ENCODE measurements at places on chromosomes 2 and 18. TPM values are rescaled to one million over a fixed set of nuclear protein-coding genes. Genes with fewer than 3 reads are reported as not detected.

HES6 gene
- total RNA-seq, result 665 TPM

DNA sequence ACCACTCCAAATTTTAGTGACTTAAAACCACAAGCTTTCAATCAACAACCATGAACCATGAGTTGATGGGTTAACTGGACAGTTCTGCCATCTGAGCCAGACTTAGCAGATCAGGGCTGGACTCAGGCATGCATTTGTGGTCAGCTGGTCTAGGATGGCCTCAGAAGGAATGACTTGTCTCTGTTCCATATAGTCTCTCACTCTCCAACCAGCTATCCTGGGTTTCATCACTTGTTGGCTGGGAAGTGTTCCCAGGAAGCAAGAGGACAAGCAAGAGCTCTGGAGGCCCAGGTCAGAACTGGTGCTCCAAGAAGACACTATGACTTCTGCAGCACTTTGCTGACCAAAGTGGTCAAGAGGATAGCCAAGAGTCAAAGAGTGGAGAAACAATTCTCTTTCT lies 17.5 kb upstream of the MAP3K20 start:
- no peak for DNase-seq

DNA sequence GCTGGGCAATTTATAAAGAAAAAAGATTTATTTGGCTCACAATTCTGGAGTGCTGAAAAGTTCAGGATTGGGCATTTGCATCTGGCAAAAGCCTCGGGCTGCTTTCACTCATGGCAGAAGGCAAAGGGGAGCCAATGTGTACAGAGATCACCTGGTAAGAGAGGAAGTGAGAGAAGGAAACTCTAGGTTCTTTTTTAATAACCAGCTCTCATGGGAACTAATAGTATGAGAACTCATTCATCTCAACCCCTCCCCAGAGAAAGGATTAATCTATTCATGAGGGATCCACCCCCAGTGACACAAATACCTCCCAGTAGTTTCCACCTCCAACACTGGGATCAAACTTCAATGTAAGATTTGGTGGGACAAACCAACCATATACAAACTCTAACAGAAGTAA lies 129.0 kb downstream of the EVA1A start:
- DNase-seq, result no peak

TNFRSF11A gene
- total RNA-seq, result 1.2 TPM

GALR1 gene
- total RNA-seq, result 0.49 TPM

DNA sequence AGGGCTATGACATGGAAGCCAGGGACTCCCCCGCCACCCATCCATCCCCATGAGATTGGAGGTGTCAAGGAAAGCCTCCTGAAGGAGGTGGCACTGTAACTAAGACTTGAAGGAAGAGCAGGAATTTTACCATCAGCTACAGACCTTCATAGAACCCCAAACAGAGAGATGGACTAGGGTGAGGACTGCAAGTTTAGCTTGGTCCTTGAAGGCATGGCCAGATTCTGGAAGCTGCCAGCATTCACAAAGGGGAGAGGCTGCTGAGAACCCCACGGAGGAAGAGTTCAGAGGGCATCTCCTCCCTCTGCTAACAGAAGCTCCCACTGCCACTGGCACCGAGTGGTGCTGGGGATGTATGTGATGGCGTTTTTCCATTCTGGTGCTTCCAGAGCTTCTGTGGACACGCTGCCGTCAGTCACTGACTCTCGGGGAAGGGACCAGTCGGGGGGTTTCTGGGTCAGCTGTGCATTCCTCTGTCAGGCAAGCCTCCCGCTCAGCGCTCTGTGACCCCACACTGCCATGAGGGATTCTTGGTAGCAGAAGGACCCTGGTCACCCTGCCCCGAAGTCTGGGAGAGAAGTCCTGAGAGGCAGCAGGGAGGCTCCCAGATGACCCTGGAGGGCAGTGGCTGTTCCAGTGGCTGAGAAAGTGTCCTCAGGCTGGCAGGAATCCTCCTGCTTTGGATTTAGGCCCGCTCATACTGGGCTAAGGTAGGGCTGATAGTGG lies 18.1 kb downstream of the TMEM185B start:
- no peak for DNase-seq

YWHAQ gene
- 533 TPM for total RNA-seq

GRCh38 chr2:209380293-209380692 lies 43.6 kb upstream of the MAP2 start:
- DNase-seq, result no peak

DNA sequence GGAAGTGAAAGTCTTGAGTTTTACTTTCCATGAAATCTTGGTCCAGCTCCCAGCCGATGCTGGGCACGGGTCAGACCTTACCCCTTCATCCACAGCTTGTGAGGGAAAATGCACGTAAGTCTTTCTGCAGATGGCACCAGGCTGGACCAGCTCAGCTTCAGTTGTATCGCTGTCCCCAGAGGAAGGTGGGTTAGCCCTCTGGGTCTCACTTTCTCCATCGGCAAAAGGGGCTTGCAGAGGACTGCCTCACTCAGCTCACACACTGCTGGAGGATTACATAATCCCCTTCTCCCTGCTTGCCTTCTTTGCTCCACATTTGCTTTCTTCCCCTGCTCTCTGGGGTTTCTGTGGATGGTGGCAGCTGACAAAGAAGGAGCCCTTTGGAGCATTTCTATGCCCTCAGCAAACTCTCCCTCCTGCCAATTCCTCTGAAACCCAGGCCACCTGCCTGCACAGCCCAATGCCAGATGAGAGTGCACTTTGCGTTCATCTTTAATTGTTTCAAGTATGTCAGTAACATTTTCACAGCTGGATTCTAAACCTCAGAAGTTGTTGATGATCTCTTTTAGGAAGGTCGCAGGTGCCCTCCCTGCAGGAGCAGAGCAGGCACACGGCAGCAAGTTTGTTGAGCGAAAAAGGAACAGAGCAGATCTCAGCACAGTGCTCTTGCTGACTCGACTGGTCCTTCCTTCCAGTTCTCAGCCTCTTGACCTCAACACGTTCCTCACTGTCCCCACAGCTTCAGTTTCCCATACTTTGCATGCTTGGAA lies 155.6 kb upstream of the GLI2 start:
- DNase-seq, result no peak

DNA sequence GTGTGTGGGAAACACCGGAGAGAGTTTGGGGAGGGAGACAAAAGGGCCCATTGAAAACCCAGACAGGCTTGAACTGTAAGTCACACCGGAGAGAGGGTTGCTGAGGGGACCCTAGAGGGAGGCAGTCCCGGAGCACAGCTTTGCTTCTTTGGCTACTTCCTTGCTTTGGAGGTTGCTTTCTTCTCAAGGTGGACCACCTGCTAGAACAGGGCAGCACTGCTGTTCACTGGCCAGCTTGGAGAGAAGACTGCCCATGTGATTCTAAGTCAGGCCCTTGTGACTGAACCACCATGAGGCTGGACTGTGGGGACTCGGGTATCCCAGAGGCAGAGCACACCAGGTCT lies 4.4 kb downstream of the ACTG2 start:
- no peak for DNase-seq

DNA sequence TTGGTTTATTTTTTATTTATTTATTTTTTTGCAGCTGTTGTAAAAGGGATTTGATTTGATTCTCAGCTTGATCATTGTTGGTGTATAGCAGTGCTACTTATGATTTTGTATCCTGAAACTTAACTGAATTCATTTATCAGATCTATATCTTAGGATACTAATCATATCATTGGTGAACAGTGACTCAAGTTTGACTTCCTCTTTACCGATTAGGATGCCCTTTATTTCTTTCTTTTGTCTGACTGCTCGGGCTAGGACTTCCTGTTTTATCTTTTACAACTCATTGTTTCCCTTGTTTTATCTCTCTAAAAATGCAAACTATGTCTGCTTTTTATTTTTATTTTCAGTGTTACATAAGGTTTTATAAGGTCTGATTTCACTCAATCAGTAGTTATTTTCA lies 23.6 kb downstream of the SP100 start:
- DNase-seq, result no peak

AMMECR1L gene
- total RNA-seq, result 25.2 TPM

FAP gene
- total RNA-seq, result not detected

DNA sequence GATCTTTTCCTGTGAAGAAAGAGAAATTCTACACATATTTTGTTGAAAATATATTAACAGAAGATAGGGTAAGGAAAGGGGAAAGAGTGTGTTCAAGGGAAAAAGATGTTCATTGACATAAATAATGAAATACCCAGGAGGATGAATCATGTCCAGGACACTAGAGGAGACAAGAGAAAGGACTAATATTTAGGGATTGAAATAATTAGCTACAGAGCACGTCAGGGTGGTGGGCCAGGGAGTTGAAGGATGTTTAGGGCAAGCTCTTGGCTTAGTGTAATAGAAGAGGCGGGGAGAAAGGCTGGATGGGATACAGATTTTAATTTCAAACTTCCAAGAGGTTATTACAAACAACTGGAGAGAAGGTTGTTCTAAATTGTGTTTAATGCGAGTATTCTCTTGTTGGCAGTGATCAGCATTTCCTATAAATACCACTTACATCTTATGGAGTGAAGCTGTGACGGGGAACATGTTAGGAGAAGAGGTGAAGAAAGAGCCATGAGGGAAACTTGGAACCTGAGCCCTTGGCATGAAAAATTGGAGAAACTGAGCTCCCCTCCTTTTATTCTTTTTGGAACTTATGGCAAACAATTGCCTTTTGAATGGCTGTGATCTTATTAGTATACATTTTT lies 36.6 kb upstream of the CETN1 start:
- DNase-seq, result no peak

CRIM1 gene
- total RNA-seq, result 35.7 TPM

GNLY gene
- total RNA-seq, result not detected

DNA sequence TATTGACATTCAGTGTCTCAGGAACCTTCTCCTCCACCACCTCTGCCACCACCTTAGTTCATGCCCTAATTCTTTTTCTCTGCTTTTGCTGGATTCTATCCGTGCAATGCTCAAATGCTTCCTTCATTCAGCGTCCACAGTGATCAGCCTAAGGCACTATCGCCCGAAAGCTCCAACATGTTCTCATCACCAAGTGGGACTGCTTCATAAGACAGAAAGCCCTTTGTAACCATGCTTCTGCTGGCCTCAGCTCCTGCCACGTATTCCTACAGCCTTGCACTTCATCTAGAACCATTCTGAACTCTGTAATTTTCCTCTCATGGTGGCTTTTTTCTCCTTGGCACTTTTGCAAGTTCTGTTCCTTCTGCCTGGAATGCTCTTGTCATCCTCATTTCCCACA lies 222.9 kb downstream of the HNMT start:
- DNase-seq, result no peak

- DNase-seq, result no peak
These were observed 1333.3 kb upstream of the SLC39A10 start for GRCh38 chr2:194323740-194324139.

RAB6C gene
- total RNA-seq, result 0.25 TPM

All from glutamatergic neuron (in vitro differentiated cells).